ENCODE measurements at places on chromosomes 1 and 21. TPM values are rescaled to one million over a fixed set of nuclear protein-coding genes. Genes with fewer than 3 reads are reported as not detected.

PPM1J gene
- total RNA-seq = 0.53 TPM

NBL1 gene
- total RNA-seq = 10.9 TPM

GPR3 gene
- 0.50 TPM for total RNA-seq

DNA sequence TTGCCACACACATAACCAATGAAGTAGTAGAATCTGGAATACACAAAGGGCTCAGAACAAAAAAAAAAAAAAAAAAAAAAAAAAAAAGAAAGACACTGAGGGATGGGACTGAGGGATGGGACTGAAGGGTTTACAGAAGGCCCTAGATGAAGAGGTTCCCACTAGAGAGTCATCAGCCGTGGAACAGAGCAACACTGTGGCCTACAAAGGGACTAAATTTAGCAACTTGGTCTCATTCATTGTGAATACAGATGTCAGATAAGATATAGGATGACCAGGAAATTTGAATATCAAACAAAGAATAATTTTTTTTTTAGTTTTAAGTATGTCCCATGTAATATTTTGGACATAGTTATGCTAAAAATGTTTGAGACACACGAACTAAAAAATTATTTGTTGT is 62.1 kb downstream of the GLUL start:
- DNase-seq = no peak

GRCh38 chr1:181010789-181011188 is 11.9 kb downstream of the STX6 start:
- DNase-seq = no peak

DNA sequence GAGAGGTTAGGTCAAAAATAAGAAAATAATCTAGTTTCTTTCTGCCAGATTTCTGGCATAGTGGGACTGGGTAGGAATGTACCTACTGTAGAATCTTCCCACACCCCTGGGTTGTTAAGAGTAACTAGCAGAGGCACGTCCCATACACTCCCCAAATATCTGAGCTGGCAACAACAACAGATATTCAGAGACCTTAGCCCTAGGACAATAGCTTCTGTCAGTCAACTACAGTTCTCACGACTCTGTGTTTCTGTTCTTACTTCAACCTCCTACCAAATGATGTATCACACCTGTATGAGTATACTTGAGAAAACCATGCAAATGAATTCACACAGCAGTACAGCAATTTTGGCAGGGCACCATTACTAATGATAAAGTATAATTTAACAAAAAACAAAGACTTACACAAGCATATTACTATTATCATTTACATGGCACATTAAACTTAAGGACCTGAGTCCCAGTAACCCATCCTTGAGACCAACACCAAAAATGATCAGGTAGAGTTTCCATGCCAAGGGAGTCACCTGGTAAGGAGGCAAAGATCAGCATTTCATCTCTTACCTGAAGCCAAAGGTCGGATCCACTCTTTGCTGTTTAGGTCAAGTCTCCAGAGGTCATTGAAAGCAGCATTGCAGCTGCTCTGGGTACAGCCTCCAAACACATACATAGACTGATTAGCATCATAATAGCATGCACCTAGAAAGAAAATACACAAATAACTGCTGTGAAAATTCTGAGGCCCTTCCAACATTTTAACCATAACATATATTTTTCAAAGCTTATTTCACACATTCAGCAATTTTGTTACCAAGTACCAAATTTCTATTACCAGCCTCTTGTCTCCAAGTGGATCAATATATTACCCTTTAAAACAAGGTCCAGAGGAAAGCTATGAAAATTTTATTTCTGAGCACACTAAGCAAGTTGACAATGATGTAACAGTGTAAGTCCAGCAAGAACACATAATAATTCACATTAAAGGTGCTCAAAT is 57.5 kb upstream of the CPLANE2 start:
- no peak for DNase-seq
